ENCODE measurements at places on chromosomes 3 and 15. TPM values are rescaled to one million over a fixed set of nuclear protein-coding genes. Genes with fewer than 3 reads are reported as not detected.

Gene CHRNB4
- 0.67 TPM for polyA plus RNA-seq

Gene RTP3
- not detected for polyA plus RNA-seq

Gene MBD4
- 32.9 TPM for polyA plus RNA-seq

Gene C2CD4A
- polyA plus RNA-seq = not detected

Gene P2RY14
- polyA plus RNA-seq = 1.4 TPM

Gene PAQR5
- polyA plus RNA-seq = 0.25 TPM

Gene ARGFX
- not detected for polyA plus RNA-seq

Gene GOLGA8R
- polyA plus RNA-seq = 7.7 TPM

Gene PPIB
- 324 TPM for polyA plus RNA-seq

Gene ATP13A5
- 0.47 TPM for polyA plus RNA-seq

Gene TPRG1
- 2.9 TPM for polyA plus RNA-seq

Gene MST1R
- polyA plus RNA-seq = 3.6 TPM

Gene SLC24A5
- not detected for polyA plus RNA-seq

Gene MYO1E
- 38.5 TPM for polyA plus RNA-seq

Gene CHST13
- polyA plus RNA-seq = not detected

Gene SEMA3G
- polyA plus RNA-seq = 11.6 TPM

Gene CSTA
- 21.2 TPM for polyA plus RNA-seq

Gene ERICH6
- not detected for polyA plus RNA-seq

Gene GOLGA6L7
- not detected for polyA plus RNA-seq

Gene PDZRN3
- 90.4 TPM for polyA plus RNA-seq

Gene DUOXA1
- polyA plus RNA-seq = not detected

Gene RNU5B-1
- polyA plus RNA-seq = not detected

Gene KNL1
- polyA plus RNA-seq = 57.9 TPM

Gene LRRIQ4
- polyA plus RNA-seq = not detected

Gene SCG3
- 0.79 TPM for polyA plus RNA-seq

Gene ATP10A
- 3.0 TPM for polyA plus RNA-seq

Gene MKRN2OS
- polyA plus RNA-seq = 0.69 TPM

Gene SLC2A2
- not detected for polyA plus RNA-seq

Gene GADL1
- polyA plus RNA-seq = 6.7 TPM

Gene CATSPER2
- polyA plus RNA-seq = 5.9 TPM

Gene CACNA1D
- polyA plus RNA-seq = 2.6 TPM

Measured in muscle of arm (tissue), 14 donors.